HCT116 (cell line): ENCODE measurements at places on chromosomes 6 and 20. TPM values are rescaled to one million over a fixed set of nuclear protein-coding genes. Genes with fewer than 3 reads are reported as not detected.

CST5 gene
- total RNA-seq = not detected

DNA sequence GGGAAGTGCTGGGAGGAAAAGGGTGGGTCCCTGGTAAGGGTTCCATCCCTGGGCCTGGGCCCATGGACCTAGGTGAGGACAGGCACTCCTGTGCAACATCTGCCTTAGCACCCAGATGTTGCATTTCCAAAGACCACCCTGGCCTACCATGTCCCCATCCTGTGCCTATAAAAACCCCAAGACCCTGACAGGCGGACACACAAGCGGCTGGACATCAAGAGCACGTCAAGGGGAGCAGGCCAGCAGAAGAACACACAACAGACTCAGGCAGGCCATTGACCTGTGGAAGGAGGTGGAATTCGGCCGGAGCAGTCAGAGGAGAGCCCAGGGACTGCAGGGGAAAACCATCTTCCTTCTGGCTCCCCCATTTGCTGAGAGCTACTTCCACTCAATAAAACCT is 937.8 kb upstream of the MANEA start:
- DNase-seq = no peak

GRCh38 chr6:167695831-167696230 is 130.9 kb upstream of the AFDN start:
- DNase-seq = no peak

DNA sequence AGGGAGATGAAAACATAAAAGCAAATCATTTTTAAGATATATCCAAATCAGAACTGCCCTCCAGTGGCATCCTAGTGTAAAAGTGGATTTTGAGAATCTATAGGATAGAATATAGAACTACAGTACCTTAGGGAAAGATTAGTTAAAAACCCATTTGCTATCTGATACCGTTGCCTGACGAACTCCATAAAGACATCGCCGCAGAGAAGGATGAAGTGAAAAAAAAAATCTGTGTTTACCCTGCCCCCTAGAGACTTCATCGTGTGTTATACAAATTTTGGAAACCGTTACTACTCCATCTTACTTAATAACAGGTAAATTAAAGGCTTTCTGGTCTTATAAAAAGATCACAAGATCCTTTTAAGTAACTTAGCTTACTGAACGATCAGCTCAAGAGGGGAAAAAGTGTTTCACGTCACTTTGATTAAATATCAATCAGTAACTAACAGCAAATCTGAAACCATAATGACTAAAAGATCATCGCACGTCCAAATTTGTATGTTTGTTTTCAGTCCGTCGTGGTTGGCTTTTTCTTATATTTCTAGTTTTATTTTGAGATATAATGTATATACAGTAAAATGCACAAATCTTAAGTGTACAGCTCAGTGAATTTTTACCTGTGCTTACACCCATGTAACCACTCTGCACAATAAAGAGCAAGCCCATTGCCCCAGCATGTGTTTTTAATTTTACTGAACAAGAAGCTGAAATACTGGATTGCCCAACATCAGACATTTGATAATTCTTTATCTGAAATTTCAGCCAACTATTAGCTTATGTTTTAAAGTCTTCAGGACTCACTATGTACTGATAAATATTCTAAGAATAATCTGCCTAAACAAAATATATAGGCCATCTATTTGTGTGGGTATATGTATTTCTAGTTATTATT is 881 bp upstream of the MCM3 start:
- no peak for DNase-seq

GRCh38 chr6:37972994-37973757 is 153.6 kb downstream of the ZFAND3 start:
- DNase-seq = no peak

DNA sequence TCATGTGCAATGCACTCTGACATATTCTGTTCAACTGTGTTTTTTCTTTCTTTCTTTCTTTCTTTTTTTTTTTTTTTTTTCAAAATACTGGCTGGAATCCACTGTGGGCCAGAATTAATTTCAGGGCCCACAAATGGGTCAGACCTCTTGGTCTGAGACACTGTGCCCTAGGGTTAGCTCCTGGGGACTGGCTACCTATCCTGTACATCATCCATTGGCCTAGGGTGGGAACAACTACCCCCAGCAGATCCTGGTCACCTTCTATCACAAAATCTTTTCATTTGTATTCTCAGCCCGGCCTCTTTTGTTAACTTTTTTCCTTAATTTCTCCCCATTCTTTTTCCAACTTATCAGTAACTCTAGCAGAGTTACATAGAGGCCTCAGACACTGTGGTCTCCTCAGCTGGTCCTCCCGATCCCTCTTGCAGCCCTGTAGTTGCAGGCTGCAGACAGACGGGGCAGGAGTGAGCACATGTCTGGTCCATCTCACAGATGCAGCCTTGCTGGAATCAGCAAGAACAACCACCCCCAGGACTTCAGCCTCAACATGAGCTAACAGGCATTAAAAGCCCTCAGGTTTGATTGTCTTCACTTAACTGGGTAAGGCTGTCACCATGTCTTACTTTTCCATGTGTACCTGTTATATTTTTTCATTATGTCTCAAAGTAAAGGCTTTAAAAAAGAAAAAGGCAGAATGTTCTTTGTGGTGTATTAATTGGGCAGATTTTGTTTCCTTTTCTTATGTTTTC is 41.3 kb downstream of the TXLNB start:
- DNase-seq = peak; percentile 55

- no peak for DNase-seq
Measured at GRCh38 chr20:39474879-39475278, 512.7 kb downstream of the DHX35 start.

GRCh38 chr20:44600758-44601201 is 18.4 kb downstream of the PKIG start:
- no peak for DNase-seq

B3GALT4 gene
- 1.9 TPM for total RNA-seq

DNA sequence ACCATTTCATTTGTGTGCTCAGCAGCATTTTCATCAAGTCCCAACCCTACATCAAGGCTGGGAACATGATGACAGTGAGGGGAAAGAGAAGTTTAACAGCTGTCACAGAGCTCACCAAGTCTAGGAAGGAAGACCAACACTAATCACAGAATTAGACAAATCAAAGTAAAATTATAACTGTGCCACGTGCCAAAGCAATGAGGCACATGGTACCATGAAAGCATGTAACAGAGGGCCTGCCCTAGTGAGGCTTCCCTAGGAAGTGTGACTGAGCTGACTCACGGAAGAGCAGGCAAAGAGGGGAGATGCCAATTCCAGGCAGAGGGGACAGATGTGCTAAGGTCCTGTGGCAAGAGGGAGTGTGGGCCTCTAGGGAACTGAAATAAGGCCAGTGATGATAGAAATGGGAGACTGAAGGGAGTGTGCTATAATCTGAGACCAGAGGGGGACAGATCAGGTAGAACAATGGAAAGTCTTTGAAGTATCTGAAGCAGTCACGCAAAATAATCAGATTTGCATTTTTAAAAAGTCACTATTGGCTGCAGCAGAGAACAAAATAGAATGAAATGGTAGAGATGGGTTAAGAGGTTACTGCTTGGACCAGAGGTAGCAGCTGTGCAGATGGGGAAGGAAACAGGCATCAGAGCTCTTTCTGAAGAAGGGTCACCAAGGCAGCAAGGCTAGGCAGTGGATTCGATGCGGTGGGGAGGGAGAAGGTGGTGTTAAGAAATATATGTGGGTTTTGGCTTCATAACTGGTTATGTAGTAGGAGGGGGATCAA is 86.8 kb downstream of the GPR6 start:
- no peak for DNase-seq

- DNase-seq = peak; percentile 41
Measured at GRCh38 chr6:44151348-44152108, 7.1 kb upstream of the CAPN11 start.

XKR7 gene
- not detected for total RNA-seq

GRCh38 chr6:65202738-65203137 is 504.3 kb downstream of the EYS start:
- DNase-seq = no peak
